Head of caudate nucleus (tissue), 42 donors: ENCODE measurements at places on chromosomes 7 and 10.

DNA sequence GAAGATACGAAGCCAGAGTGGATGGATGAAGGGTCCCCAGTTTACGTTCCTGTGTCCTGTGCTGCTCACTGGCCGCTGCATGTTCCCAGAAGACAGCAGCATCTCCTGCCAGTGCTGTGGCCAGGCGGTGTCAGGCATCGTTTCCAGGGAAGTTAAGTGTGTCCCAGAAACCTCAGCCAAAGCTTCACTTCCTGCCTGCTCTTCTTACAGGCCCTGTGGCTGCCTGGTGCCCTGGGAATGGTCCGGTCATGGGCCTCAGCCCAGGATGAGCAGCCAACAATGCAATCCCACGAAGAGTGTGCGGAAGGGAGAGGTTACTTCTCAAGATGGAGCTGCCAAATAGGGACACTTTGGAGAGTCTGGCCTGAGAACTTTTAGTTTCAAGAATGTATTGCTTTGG, 99.7 kb upstream of the TARP start:
- no peak for DNase-seq

DNA sequence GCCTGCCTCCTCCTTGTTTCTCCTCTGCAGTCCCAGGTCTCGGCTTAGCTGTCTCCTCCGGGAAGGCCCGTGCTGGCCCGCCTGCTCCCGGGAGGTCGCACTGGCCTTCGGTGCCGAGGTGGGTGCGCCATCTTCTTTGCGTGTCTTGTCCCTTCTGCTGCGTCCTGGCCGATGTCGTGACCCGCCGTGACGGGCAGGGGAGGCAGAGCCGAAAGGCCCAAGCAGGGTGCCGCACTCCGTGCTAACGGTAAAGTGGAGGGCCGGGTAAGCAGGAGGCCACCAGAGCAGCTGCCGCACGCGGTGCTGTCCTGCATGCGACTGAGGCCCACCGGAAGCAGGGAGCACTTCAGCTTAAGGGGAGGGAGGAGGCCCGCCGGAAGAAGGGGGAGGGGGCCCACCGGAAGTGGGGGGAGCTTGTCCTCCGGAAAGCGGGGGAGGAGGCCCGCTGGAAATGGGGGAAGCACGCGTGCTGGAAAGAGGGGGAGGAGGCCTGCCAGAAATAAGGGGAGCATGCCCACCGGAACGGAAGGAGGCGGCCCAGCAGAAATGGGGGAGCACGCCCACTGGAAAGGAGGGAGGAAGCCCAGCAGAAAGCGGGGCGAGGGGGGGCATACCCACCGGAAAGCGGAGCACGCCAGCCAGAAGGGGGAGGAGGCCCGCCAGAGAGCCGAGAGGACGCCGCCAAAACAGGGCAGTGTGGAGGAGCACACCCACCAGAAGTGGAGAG, 71.4 kb downstream of the PROSER2 start:
- no peak for DNase-seq

- no peak for DNase-seq
Observed at GRCh38 chr10:33927347-33927746, 592.9 kb upstream of the NRP1 start.

DNA sequence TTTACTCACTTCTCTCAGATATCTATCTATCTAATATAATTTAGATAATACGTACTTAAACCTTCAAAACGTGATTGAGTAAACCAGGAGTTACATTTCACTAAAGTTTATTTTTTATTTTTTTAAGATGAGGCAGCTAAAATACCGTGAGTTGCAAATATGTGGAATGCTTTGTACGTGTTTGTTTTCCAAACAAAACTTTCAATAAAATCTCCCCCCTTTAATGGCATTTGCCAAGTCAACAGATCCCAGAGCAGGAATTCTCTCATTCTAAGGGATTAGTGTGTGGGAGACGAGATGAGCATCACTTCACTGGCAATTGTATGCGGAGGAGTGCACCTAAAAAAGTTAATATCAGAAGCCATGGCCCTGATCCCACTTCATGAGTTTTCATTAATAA, 53.7 kb upstream of the MAGI2 start:
- DNase-seq: no peak

DNA sequence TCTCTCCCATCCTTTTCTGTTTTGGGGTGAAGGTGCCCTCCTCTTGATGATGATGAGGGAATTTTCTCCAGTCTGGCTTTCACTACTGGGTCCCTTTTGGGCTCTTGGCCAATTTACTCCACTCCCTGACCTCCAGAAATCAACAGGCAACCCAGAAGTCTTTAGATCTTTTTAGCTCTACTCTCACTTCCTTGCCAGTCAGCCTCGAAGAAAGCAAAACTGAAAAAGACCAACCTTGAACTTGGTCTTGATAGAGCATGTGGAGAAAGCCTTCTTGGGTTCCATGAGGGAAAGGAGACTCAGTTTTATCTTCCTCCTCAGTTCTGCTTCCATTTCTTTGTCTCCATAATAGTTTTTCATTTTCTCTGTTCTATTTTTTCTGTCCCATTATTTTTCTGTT, 91.4 kb upstream of the NPVF start:
- DNase-seq: no peak

- no peak for DNase-seq
Observed at GRCh38 chr10:61354401-61354975, 98.7 kb downstream of the TMEM26 start.

- no peak for DNase-seq
Observed at GRCh38 chr7:77531038-77531437, 6.1 kb upstream of the PTPN12 start.

GRCh38 chr10:30903397-30904138, 128.1 kb downstream of the ZNF438 start:
- no peak for DNase-seq

GRCh38 chr7:49692516-49692915, 80.9 kb upstream of the VWC2 start:
- DNase-seq: no peak

DNA sequence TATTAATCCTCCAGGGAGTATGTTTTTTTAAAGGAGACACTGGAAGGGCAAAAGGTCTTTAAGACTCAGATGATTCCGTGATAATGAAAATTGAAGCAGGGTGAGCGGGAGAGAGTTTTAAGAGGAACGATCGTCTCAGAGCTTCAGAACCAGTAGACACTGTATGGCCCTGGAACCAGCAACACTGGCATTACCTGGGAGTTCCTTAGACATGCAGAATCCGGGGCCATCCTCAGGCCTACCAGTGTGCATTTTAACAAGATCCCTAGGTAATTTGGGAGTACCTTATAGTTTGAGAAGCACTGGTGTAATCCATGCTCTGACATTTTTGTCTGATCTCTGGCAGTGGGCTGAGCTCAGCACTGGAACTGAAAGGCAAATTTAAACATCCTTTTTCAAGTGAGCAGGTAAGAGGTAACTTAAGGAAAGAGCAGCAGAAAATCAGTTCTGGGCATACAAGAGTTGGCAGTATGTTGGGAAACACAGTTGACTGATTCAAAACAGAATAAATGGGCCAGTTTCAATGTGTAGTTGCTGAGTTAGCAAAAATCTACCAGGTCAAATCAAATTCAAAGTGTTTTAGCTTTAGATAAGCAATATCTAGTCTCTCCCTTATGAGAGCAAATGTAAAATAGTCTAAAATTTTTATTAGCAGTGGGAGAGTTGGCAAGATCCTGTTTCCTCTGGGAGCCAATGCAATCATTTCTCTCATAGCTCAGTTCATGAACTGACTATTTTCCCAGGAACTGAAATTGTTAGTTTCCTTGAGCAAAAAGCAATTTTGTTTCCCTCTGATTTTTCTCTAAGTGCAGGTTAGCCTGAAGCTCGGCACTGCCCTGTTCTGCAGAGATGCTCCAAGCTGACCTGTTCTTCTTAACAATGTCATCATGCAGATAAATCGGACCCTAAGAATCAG, 97.2 kb upstream of the ELMO1 start:
- no peak for DNase-seq

DNA sequence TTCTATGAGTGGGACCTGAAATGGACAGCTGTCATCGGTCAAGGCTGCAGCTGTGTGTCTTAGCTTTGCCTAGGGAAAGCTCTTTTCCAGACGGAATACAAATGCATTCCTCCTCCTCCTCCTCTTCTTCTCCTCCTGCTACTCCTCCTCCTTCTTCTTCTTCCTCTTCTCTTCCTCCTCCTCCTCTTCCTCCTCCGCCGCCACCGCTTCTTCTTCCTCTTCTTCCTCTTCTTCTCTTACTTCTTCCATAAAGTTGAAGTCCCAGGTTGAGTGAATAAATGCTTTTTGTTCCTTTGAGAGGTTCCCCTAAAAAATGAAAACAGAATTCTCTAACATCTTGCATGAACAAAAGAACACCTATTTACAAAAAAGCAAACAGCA, 28.7 kb downstream of the KLF6 start:
- DNase-seq: no peak
